ENCODE measurements at places on chromosomes 5 and 9.

- DNase-seq: no peak
Measured at GRCh38 chr5:7869474-7870136, 657 bp downstream of the MTRR start.

- no peak for DNase-seq
Measured at GRCh38 chr9:104361207-104361606, 142.9 kb upstream of the OR13F1 start.

- DNase-seq: no peak
Measured at GRCh38 chr5:77133061-77133758, 46.1 kb upstream of the ZBED3 start.

- DNase-seq: no peak
Measured at GRCh38 chr9:134710901-134711300, 69.3 kb downstream of the COL5A1 start.

DNA sequence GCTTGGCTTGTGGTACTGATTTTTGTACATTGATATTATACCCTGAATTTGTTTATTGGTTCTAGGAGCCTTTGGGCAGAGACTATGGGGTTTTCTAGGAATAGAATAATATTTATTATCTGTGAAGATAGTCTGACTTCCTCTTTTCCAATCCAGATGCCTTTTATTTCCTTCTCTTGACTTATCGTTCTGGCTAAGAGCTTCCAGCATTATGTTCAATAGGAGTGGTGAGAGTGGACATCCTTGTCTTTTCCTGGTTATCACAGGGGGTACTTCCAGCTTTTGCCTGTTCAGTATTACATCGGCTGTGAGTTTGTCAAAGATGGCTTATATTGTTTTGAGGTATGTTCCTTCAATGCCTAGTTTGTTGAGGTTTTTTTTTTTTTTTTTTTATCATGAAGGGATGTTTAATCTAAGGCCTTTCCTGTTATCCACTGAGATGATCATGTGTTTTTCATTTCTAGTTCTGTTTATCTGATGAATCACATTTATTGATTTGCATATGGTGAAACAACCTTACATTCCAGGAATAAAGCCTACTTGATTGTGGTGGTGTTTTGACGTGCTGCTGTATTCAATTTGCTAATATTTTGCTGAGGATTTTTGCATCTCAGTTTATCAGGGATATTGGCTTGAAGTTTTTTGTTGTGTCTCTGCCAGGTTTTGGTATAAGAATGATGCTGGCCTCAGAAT, 77.5 kb downstream of the CERT1 start:
- no peak for DNase-seq

DNA sequence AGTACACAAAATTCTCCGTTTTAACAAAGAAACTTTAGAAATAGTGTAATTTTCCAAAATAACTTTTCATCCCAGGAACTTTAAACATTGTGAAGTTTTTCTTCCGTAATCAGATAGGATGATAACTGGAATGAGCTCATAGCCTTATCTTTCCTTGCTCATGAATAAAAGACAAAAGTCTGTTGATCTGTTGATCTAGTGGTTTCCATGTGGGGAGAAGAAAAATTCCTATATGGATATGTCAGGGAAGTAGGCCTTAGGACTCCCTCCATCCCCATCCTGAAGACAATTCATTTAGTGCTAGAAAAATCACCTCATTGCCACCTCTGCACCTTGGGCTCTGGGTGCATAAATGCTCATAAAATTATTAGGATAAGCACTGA, 266.6 kb downstream of the SMARCA2 start:
- no peak for DNase-seq
